Glomerular endothelial cell (primary cell): ENCODE measurements at places on chromosomes 1 and 21.

DNA sequence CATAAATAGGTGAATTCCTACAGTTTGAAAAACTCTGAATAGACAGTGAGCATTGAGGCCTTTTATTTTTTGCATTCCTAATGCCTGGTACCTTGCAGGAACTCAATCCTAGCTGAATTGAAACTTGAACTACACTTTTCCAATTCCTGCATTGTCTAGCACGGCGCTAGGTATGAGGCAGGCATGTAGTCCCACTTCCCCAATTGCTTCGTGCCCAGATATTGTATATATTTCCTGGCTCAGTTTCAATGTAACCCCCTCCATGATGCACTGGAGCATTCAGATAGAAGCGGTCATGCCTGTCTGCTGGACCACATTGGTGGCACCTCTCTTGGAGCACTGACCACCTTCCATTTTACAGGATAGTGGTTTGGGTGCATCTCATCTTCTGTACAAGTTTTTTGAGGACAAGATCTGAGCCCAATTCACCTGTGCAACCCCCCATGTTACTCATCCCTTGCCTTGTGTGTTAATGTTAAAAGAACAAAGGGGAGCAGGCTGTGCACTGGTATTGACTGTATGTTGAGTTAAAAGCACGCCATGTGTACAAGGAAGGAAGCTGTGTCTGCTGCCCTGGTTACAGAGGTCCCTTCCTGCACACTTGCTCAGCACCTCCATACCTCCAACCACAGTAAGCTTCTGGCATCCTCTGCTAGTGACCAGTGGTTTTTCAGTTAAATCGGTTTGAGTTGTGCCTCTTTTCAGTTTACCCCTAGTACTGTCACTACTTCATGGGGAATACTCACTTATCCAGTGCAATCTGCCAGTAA is 10.0 kb upstream of the RAB7B start:
- DNase-seq: no peak

DNA sequence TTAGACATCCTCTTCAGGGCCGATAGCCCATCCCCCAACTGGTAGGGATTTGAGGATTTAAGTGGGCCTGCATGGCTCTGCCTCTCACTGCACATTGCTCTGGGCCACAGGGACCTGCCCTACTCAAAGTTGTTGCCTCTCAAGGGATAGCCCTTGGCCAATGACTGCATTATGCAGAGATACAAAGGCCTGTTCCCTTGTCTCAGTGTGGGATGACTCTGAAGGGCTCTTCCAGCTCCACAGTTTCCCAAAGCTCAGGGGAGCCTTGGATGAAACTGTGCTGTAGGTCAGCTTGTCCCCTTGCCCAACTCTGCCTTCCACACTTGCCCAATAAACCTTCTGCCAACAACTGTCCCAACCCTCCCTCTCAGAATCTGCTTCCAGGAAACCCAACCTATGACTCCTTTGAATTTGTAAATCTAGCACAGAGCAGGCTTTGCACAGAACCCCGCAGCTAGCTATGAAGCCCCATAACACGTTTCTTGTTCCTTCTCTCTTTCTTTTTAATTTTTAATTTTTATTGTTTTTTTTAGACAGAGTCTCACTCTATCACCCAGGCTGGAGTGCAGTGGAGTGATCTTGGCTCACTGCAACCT is 42.5 kb downstream of the SLC9C2 start:
- DNase-seq: no peak

DNA sequence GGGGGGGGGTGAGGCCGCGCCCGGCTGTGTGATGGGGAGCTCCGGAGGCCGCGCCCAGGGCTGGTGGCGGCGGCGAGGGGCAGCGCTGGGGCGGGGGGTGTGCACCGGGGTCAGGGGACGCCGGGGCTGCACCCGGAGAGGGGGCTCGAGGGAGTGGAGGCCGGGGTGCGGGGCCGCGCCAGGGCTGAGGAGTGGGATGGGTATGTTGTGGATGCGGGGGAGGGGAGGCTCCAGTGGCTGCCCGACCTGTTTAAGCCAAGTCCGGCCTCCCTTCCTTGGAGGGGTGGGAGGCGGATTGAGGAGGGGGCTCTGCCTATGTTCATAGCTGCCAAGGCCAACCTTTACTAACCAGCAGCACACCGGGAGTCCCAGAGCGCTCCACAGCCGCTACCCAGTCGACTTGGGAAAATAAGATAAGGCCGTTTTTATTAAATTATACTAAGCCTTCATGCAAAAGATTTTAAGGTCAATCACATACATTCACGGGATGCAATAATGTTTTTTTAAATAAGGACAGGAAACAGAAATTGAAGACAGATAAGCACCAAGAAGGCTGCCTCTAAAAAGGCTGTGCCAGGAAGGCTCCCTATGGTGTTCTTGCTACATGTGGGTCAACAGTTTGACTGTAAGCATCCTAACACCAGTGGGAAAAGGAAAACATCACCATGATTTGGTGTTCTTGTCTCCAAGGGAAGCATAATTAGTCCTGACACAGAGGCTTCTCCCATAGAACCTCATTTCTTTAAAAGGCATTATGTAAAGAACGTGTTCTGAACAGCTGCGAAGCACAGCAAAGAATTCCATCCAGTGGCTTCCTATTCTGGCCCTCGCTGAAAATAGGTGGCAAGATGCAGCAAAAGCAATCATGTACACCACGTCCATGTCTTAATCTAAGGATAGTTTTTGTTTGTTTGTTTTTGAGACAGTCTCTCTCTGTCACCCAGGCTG is 626 bp upstream of the HLCS start:
- no peak for DNase-seq

DNA sequence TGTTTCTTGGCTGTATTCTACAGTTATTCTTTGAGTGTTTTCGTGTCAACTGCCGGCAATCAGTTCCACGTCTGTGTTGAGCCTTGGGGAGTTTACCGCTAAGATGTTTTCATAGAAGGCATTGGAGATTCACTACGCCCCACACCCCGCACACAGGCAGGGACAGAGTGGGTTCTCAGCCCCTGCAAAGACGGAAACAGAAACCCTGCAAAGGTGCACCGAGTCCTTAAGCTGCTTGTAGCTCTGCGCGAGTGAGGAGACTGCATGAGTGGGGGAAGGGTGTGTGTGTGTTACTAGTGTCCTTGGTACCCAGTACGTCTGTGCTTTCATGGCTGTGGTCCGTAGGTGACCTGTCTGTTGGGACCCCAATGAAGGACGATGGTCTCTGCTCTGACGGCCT is 1.9 kb downstream of the LHX4 start:
- DNase-seq: no peak

DNA sequence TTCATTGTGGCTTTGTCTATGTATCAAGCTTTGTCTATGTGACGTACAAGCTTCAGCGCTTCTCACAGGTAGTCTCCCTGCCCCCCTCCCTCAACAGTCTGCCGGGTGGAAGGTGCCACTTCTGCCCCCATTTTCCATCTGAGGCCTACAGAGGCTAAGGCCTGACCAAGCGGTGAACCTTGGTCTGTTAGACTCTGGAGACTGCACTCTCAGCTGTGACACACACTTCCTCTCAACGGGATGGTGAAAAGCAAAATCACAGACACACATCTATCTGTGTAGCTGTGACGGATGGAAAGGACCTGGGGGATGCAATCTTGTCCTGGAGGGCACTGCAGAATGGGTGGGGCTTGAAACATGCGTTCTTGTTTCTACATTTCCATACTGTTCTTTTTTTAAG is 152.9 kb upstream of the EDN2 start:
- no peak for DNase-seq

DNA sequence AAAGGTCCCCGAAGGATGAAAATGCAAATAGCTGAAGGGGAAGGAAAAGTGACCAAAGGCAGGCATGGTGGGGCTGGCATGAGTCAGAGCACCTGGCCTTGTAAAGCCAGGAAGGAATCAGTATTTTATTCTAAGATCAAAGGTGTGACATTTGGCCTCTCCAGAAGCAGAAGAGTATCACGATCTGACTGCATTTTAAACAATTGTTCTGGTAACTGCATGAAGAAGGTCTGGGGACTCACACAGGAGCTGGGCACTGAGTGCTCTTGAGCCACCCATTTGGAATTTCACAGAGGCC is 23.2 kb downstream of the MAB21L3 start:
- no peak for DNase-seq

GRCh38 chr1:174153085-174153824 is 6.1 kb upstream of the RABGAP1L start:
- DNase-seq: no peak

- DNase-seq: no peak
Observed at GRCh38 chr1:117826540-117827078, 102.8 kb downstream of the GDAP2 start.

DNA sequence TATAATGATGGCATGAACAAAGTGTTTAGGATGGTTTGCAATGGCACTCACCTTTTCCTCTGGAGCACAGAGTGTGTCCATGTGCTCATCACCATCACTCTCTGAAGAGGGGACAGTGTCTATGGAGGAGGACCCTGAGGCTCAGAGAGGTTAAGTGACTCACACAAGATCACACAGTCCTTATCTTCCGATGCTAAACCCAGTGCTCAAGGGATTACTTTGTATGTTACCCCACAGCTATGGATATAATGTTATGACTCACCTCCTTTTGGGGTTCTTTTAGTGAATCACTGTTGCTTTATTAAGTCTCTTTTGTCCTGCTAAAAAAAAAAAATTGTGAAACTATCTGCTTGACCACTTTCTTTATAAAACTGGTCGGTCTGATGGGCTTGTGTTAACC is 67.6 kb downstream of the TENT5C start:
- DNase-seq: no peak

GRCh38 chr1:176541663-176542062 is 78.7 kb downstream of the PAPPA2 start:
- no peak for DNase-seq

GRCh38 chr1:186633116-186633515 is 47.1 kb downstream of the PTGS2 start:
- DNase-seq: no peak

GRCh38 chr1:4796161-4797015 is 142.0 kb downstream of the AJAP1 start:
- no peak for DNase-seq

- DNase-seq: peak; percentile 4
Observed at GRCh38 chr1:20405893-20406604, 80.0 kb downstream of the CAMK2N1 start.

GRCh38 chr21:46393941-46394594 is 64.6 kb upstream of the DIP2A start:
- DNase-seq: no peak

GRCh38 chr1:90795431-90795830 is 78.3 kb upstream of the BARHL2 start:
- DNase-seq: no peak

- no peak for DNase-seq
Observed at GRCh38 chr1:206556047-206556749, 48.9 kb downstream of the RASSF5 start.

DNA sequence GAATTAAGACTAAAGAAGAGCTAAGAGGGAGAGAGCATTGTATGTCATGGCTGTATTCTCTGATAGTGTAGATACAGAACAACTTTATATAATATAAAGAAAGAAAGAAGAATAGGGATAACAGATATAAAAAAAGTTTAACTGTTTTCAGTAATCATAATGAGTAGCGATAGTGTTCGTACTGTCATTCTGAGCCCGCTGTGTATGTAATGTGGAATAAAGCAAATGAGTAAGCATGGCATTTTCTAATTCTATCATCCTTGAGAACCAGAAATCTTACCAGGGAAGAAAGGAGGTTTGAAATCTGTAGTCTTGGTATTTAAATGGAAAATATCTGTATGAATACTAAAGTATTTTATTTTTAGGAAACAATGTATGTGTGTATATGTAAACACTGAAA is 46.7 kb upstream of the SSX2IP start:
- DNase-seq: no peak

DNA sequence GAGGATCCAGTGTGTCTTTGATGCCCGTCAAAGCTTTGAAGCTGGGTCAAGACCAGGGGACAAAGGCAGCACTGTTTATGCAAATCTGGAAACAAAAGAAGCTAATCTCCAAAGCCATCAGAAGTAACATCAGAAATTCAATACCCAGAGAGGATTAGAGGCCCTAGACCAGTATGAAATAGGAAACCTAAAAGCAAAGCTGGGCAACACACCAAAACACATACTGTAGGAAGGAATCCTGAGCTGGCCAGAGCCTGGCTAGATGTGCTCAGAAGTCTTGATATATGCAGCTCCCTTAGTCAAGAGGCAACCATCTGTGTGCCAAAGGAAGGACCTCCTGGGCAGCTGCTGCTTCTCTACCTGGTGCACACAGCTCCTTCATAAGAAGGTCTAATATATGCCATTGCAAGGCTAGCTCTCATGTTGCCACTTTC is 12.3 kb downstream of the COLGALT2 start:
- DNase-seq: no peak

DNA sequence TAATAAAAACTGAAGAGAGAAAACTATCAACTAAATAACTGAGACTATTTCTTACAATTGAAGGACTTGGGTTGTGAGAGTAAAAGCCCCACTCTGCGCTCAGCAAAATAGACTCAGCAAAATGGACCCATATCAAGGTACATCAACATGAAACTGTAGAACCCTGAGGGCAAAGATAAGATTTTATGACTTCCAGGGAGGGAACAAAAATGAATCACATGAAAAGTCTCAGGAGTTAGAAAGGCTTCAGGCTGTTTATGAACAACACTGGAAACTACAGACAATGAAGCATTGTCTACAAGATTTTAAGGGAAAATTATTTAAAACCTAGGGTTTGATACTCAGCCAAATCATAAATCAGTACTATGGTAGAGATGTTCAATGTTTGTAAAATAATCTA is 434.3 kb downstream of the PTPRC start:
- DNase-seq: no peak

- DNase-seq: no peak
Observed at GRCh38 chr1:230610589-230610988, 31.7 kb upstream of the COG2 start.

DNA sequence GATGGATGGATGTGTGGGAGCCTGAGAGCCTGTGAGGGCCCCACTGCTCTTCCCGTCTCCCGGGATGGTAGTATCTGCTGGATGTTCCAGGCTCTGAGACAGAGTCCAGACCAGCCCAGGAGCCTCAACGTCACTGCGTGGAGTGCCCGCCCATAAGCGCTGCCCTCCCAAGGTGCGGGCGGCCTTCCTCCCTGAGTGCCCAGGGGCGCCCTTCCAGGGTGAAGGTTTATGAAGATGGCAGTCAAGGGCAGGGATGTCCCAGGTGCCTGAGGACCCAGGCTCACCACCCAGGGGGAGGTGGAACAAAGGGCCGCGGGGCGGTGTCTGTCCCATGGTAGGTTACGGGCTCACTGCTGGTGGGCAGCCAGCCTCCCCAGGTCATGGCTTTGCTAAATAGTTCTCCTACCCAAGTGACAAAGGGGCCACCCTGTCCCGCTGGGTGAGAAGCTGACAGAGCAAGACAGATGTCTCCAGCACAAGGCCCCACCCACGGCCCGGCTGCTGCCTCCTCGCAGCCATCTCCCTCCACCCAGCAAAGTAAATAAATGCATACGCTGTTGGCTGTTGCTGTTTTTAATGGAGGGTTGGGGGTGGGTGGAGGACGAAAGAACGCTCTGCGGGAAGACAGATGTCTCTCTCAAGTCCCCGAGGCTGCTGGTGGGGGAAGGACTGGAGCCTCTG is 9.0 kb upstream of the GPR153 start:
- no peak for DNase-seq

GRCh38 chr1:85058311-85058710 is 10.0 kb upstream of the MCOLN3 start:
- DNase-seq: no peak

GRCh38 chr1:228791791-228792190 is 56.5 kb downstream of the RHOU start:
- no peak for DNase-seq
